Panc1 (cell line): ENCODE measurements at places on chromosomes 7 and 10.

- DNase-seq, result no peak
Measured at GRCh38 chr10:106508950-106509349, 655.6 kb downstream of the SORCS1 start.

GRCh38 chr7:120436487-120437060 is 163.6 kb downstream of the KCND2 start:
- no peak for DNase-seq

DNA sequence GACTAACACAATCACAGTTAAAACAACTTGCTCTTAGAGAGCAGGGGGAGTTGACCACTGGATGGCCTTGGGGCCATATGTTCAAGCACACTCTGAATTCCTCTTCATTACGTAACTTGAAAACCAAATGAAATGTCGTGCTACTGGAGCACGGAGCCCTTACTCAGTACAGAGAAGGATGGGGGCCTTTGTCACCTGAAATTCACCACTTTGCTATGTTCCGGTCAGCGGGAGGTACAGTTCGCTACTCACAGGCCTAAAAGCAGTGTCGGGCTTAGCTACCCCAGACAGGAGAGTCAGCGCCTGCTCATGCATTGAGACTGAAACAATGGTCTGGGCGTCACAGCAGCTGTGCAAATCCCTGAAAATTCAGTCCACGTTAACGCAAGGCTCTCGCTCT is 39.6 kb downstream of the GLI3 start:
- no peak for DNase-seq

GRCh38 chr10:130012129-130012528 is 48.1 kb upstream of the EBF3 start:
- no peak for DNase-seq

- no peak for DNase-seq
Measured at GRCh38 chr10:117677239-117677638, 134.7 kb downstream of the EMX2 start.

- DNase-seq, result no peak
Measured at GRCh38 chr10:103067484-103067883, 125.6 kb downstream of the NT5C2 start.

GRCh38 chr7:47525066-47525623 is 56.8 kb downstream of the TNS3 start:
- no peak for DNase-seq

DNA sequence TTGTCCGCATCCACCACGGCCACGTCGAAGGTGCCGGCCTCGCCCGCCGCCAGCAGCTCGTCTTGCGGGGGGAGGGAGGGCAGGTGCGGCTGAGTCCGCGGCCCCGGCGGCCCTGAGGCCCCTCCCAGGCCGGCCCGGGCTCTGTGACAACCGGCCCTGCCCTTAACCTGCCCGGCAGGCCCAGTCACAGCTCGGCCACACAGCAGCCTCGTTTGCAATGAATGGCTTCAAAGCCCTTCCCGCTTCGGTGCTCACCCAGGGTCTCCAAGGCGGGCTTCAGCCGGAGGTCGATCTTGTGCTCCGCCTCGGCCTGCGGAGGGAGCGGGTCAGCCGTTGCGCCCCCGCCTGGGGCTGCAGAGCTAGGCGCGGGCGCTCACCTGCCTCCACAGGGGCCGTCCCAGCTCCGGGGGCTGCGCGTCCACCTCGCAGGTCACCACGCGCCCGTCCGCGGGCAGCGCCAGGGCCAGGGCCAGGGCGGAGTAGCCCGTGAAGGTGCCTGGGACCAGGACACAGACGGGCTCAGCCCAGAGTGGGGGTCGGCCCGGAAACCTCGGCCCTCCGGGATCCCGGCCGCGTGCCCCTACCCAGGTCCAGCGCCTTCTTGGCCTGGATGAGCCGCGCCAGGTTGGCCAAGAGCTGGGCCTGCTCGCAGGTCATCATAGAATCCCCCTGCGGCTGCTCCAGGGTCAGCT is 928 bp downstream of the COMTD1 start:
- DNase-seq, result no peak

GRCh38 chr7:45998506-45998905 is 77.4 kb upstream of the IGFBP3 start:
- no peak for DNase-seq

DNA sequence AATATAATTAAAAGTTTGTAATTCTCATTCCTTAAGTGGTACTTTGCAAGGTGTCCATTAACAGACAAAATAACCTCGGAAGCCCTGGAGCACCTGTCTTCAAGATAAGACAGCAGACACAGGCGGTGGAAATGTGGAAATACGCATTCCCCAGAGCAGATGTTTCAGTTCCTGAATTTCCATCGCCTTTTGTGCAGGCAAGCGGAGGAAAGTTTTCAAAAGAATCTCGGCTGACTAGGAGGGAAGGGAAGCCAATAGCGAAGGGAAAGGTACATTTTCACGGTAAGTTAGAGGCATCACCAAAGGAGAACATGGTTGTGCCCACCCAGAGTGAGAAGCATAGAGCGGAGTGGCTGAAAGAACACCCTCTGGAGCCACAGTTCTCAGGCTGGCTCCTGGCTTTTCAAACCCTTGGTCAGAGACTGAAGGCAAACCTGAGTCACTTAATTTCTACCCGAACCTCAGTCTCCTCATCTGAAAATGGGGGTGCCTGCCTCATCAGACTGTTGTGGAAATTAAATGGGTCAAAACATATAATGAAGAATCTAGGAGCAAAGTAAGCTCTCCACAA is 13.6 kb downstream of the CPA1 start:
- DNase-seq, result no peak

DNA sequence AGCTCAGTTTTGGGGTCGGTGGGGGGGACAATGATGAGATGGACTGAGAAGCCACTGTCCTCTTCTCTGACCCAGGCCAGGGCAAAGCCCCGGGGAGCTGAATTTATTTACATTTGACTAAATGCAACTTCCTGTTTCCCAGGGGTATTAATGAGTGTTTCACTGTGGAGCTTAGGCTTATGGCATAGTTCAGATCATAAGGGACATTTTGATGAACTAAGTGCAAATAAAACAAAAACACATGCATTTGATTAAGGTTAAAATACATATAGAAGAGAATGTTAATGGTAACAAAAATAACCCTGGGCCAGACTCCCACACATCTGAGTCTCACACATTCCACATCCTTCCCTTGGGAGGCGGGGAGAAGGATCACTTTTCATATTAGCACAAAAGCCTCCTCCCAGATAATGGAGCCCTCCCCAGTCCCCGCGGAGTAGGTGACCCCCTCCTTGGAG is 320.6 kb downstream of the FRMD4A start:
- no peak for DNase-seq

GRCh38 chr10:128979405-128979804 is 487.6 kb upstream of the MGMT start:
- no peak for DNase-seq

DNA sequence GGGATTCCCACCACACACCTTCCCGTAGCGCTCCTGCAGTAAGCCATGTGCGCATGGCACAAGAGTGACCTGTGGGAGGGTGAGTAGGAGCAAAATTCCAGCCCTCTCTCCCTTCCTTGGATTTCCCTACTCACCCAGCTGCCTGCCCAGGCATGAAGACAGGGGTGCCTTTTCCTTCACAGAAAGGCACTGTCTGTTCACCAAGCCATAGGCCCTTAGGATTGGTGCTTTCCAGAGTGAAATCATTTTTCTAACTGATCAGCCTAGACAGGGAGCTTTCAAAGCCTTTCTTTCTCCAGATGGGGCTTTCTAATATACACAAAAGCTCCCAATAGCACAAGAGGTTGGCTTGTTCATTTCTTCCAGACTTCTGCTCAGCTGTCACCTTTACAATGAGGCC is 79.7 kb downstream of the CTTNBP2 start:
- no peak for DNase-seq

DNA sequence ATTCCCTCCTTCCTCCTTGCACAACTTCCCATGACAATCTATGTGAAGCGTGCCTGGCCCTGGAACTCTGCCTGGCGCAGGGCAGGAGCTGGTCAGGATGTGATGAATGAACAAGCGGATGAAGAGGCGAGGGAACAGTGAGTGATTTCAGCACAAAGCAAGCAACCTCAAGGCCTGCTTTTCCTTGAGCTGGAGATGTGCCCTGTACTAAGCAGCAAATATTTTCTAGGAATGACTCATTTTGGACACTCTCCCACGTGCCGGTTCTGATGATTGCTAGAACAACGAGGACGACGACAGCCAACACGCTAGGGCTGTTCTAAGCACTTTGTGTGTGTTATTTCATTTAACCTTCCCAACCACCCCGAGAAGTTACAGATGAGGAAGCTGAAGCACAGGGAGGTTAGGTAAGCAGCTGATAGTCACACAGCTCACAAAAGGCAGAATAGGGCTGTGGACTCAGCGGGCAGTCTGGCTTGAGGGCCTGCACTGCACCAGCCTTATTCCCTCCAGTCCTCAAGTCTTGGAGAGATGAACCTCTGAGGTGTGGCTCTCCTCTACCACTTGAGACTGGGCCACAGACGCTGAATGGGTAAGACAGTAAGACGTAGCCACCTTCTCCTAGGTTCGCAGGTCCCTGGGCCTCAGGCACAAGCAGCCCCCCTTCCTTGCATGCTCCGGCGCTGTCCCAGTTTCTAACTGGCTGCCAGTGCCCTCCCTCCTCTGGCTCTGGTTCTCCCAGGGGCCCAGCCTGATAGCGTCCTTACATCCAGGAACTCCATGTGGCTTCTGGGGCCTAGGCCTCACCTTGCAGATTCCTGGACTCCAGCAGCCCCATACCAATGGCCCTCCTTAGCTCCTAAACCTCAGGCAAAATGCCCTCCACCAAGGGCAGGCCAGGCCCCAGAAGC is 59.0 kb downstream of the YKT6 start:
- DNase-seq, result no peak

DNA sequence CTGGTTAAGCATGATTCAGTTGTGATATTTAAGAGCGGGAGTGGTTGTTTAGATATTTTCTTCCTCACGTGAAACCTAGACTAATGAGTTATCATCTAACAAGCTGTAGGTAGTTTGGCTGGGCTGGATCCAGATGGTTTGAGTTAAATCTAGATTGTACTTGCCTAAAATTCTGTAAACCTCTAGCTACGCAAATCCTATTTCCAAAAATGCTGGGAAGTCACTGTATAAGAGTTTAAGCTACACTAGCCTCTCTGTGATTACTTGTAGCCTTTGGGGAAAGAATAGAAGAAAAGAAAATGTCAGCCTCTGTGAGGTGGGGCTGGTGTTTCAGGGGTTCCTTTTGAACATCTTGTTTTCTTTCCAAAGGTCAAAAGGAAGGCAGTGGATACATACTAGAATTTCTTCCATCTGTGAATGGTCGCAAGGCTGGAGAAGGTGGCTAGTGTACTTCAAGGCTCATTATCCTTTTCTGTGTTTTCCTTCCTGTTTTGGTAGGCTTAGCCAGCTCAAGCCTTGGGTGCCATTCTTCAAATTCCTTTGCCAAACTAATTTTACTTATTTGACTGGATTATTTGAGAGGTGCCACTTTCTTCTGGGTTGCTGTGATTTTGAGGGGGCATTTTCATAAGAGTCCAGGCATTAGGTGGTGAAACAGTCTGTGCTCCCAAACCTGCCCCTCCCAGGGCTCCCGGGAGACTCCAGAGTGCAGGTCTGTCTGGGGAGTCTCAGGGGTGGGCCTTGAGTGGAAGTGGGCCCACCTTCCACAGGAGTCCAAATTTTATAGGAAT is 5.2 kb upstream of the EN2 start:
- DNase-seq, result no peak

DNA sequence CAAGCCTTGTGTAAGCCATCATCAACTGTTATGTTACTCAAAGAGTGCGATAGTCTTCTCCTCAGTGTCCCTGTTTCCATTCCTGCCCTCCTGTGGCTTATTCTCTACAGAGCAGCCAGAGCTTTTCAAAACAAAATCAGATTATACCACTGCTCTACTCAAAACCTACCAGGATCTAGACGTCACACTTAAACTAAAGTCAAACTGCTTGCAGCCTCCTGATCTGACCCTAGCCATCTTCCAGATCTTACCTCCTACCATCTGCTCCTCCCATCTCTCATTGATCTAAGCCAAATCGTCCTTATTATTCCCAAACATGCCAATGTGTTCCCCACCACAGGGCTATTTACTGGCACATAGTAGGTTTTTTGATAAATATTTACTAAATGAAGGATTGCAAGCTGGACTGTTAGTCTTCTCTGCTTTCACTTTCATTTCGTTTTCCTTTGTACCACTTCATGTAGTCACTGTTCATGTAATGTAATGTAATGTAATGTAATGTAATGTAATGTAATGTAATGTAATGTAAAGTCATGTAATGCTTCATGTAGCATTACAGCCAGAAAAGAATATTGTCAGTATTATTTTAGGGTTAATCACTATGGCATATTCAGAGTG is 116.1 kb downstream of the GPR37 start:
- no peak for DNase-seq

- no peak for DNase-seq
Measured at GRCh38 chr7:15606561-15606960, 44.7 kb upstream of the AGMO start.

- no peak for DNase-seq
Measured at GRCh38 chr10:74746813-74747212, 79.6 kb upstream of the KAT6B start.

DNA sequence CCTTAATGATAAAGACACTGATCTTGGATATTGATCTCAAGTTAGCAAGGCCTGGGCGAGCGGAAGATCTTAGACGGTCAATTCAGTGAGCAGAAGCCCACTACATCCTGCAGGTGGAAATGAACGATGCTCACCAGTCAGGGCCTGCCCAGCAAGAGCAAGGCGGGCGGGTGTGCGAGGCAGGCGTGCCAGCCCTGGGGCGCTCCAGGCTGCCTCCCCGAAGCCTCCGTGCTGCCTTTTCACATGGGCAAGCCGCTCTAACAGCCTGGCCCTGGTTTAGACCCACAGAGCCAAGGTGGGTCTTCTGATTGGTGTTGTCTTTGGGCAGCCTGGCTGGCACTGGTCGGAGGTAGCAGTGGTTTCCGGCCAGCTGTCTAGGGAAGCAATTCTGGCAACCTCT is 475.1 kb upstream of the FOXK1 start:
- DNase-seq, result no peak

GRCh38 chr10:71747551-71748523 is 25.5 kb downstream of the VSIR start:
- no peak for DNase-seq

DNA sequence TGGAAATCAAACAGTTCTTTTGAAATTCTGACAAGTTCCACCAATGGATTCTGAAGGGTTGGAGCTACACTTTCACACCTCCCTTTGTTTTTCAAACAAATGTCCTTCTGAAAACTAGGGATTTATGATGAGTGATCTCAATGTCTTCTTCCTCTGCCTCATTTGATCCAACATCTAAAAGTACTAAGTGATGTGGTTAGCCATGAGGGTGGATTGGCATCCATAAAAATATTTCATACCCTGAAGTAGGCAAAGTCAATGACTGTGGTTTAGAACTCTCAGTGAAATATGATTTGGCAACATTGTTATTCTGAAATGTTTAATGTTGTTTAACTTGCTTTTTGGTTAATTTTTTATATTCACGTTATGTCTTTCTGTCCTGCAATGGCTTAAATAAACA is 136.9 kb downstream of the MBL2 start:
- no peak for DNase-seq

GRCh38 chr7:27137640-27138315 is 5.7 kb downstream of the HOXA5 start:
- DNase-seq, result no peak

- DNase-seq, result no peak
Measured at GRCh38 chr10:116912162-116912561, 62.9 kb downstream of the ENO4 start.

GRCh38 chr7:50742401-50742800 is 40.3 kb downstream of the GRB10 start:
- no peak for DNase-seq
